ENCODE measurements at places on chromosomes 12 and 14.

- DNase-seq = no peak
Measured at GRCh38 chr14:91919814-91920213, 27.7 kb downstream of the FBLN5 start.

GRCh38 chr12:56616244-56616643 is 13.9 kb downstream of the BAZ2A start:
- no peak for DNase-seq

GRCh38 chr12:88677464-88677863 is 97.2 kb upstream of the KITLG start:
- no peak for DNase-seq

DNA sequence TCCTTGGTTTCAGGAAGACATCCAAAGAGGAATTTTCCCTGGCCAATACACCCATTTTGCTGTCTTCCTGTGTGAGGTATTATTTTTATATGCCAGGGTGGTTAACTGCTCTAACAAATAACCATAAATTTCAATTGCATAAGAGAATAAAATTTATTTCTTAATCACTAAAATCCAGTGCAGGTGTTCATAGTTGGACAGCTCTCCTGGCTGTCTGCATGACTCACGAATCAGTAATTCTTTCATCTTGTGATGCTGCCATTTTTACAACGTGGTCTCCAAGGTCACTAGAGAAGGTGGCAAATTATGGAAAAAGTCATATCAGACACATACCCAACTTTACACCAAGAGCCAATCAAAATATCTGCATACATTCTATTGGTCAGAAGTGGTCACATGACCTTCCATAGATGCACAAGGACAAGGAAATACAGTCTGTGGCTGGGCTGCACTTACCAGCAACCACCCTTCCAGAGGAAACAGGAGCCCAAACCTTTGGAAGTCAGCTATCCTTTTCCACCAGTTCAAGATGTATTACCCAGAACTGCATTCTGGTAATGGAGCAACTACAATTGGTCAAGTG is 193.5 kb upstream of the PLEKHG7 start:
- no peak for DNase-seq

DNA sequence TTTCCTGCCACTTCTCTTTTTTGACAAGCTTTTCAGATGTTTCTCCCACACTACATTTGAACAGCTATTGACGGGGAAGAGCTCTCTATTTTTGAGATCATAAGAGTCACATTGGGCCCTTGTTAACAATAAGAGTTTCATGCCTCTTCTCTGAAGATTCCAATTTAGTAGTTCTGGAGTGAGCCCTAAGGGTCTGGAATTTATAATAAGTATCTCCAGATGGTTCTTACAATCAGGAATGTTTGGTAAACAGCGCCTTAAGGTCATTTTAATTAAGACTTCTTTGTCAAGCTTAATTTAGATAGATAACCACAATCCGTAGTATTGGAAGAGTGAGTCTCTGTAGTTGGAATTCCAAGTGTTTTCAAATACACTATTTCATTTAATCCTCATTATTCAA is 60.6 kb upstream of the HECTD1 start:
- no peak for DNase-seq

DNA sequence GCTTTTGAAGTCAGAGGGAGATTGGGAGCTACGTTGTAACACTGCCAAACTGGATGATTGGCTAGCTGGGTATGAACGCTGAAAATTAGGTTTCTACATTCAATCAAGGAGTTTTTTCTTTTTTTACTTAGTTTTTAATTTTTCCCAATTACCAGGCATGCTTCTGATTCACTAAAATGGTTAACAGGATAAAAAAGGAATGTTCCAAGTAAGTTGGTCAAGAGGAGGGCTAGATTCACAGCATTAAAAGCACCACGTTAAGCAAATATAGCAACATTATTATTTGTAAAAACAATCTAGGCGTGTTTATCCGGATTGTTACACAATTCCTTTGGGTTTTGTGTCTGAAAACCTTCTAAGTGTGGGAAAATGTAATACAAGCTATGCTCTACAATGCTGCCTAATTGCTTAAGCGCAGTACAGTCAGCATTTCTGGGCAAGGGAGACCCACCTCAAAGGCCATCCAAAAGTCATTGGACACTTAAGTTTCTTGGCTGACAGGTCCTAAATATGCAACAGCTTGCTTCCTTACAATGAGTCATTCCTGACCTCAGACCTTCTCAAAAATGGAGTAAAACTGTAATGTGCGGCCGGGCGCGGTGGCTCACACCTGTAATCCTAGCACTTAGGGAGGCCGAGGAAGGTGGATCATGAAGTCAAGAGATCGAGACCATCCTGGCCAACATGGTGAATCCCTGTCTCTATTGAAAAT is 1.2 kb downstream of the RPLP0 start:
- no peak for DNase-seq

- no peak for DNase-seq
Measured at GRCh38 chr14:21037156-21037555, 2.5 kb upstream of the RNASE13 start.

GRCh38 chr12:572532-572899 is 90.7 kb downstream of the NINJ2 start:
- DNase-seq = no peak

GRCh38 chr12:129701631-129702101 is 202.2 kb downstream of the TMEM132D start:
- no peak for DNase-seq

GRCh38 chr12:65355461-65355860 is 77.0 kb downstream of the MSRB3 start:
- DNase-seq = no peak

GRCh38 chr12:126353604-126354003 is 1288.4 kb downstream of the AACS start:
- DNase-seq = no peak

DNA sequence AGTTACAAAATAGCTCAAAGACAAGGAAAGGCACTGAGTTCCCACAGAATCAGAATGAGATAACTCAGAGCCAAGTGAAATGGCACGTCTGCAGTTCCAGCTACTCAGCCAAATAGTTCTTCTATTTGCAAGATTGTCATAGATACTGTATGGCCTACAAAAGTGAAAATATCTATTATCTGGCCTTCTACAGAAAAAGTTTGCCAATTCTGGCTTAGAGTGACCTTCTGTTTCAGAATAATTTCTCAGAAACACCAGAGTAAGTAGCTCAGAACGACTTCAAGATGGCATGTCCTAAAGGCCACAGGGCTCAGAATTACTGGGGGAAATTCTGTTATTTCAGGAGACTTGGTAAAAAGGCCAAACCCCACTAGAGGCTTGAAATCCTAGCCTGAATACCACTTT is 10.7 kb upstream of the RTRAF start:
- DNase-seq = no peak

All from stimulated activated naive B cell treated with anti-CD40 and anti-IgM and Interleukin-4, amounts not matched to agents 10 μg/mL and 1 μg/mL and 100 μg/mL, for 72 hours (primary cell).